ENCODE measurements at places on chromosomes 13 and 19.

DNA sequence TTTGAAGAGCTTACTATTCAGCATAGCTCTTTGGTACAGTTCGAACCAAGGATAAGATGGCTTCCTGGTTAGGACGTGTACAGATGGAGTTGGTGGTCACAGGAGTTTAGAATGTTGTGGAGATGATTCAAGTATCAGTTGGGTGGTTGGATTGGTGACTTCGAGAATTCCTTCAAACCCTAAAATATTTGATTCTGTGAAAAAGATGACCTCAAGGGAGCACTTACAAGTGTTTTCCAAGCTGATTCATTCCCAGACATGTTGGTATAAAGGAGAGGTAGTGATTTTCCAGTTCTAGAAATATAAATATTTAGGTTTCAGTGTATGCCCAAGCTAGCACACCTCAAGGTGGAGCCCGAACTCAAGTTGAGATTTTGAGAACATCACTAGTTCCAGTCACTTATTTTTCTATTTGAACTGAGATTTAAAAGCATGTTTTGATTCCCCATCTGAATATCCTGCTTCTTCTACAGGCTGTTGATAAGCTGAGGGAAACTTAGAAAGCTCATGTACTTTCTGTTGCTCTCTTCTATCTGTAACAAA lies 306.1 kb downstream of the DCT start:
- DNase-seq = no peak

GRCh38 chr13:97243915-97244781 lies 22.0 kb downstream of the MBNL2 start:
- no peak for DNase-seq

DNA sequence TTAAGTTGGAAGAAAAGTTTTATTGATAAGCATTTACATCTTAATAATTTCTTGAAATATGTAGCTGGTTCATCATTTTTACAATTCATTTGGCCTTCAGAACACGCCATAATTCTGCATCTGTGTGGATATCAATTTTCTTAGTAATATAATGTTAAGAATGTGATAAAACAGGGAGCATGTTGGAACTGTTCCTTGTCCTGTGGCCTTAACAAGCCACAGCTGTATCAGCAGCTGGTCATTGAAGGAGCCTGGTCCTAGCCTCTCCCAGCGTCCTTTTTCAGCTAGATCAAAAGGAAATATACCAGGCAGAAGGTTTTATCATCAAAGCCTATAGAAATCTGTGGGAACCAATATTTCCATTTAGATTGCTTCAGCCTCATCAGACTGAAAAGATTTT lies 421.8 kb downstream of the SPRY2 start:
- no peak for DNase-seq

DNA sequence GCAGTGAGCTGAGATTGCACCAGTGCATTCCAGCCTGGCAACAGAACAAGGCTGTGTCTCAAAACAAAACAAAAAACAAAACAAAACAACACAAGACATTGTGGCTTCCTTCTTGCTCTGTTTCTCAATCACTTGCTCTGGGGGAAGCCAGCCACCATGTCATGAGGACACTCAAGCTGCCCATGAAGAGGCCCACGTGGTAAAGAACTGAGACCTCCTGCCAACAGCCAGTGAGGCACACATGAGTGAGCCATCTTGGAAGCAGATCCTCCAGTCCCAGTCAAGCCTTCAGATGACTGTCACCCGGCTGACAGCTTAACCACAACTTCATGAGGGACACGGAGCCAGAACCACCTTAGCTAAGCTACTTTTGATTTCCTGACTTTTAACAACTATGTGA lies 25.2 kb downstream of the CPT1C start:
- no peak for DNase-seq

DNA sequence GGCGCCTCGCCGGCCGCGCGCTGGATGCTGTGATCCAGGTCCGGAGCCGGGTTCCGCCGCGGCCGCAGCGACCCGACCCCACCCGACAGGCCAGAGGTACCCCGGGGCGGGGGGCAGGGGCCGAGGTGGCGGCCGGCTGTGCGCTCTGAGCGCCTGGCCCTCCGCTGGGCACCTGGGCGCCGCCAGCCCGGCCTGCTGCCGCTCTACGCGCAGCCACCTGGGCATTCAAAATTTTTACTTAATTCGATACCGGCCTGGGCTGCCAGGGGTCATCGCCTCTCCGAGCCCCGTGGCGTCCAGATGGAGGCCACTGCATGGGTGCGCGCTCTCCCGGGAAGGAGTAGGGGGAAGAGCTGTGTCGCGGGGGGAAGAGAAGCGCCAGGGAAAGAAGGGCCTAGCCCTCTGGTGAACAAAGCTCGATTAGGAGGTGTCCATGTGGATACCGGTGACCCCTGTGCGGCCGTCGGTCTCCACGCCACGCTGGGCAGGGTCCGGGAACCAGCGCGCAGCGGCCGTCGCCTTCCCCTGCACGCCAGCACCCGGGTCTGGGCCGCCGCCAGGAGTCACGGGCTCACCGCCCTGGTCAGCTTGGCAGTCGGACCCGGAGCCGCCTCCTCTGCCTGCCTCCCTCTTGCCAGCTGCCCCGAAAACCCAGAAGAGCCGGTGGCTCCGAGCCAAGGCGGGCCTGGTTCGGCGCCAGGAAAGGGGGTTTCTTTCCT lies 666 bp downstream of the BIVM start:
- no peak for DNase-seq

DNA sequence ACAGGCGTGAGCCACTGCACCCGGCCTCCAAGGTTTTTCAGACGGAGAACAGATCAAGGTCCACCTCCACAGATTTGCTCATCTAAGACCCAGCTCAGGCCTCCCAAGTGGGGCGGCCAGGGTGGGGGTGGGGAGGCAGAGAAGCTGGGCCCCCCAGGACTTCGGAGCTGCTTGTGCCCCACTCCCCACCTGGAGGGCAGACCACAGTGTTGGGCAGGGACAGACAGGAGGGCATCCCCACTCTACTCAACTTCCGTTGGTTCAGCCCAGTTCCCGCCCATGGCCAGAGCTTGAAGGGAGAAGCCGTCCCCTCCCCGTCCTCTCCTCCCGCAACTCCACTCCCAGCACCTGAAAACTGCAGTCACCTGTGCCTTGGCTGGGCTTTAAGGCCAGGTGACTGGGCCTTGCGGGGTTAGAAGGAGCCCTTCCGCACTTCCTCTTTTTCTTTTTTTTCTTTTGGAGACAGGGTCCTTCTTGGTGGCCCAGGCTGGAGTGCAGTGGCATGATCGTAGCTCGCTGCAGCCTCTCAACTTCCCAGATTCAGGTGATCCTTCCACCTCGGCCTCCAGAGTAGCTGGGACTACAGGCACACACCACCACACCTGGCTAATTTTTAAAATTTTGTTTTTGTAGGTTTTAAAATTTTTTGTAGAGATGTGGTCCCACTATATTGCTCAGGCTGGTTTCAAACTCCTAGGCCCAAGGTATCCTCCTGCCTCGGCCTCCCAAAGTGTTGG lies 734 bp upstream of the LRRC8E start:
- no peak for DNase-seq

- no peak for DNase-seq
Measured at GRCh38 chr13:59120297-59120843, 1043.4 kb downstream of the DIAPH3 start.

DNA sequence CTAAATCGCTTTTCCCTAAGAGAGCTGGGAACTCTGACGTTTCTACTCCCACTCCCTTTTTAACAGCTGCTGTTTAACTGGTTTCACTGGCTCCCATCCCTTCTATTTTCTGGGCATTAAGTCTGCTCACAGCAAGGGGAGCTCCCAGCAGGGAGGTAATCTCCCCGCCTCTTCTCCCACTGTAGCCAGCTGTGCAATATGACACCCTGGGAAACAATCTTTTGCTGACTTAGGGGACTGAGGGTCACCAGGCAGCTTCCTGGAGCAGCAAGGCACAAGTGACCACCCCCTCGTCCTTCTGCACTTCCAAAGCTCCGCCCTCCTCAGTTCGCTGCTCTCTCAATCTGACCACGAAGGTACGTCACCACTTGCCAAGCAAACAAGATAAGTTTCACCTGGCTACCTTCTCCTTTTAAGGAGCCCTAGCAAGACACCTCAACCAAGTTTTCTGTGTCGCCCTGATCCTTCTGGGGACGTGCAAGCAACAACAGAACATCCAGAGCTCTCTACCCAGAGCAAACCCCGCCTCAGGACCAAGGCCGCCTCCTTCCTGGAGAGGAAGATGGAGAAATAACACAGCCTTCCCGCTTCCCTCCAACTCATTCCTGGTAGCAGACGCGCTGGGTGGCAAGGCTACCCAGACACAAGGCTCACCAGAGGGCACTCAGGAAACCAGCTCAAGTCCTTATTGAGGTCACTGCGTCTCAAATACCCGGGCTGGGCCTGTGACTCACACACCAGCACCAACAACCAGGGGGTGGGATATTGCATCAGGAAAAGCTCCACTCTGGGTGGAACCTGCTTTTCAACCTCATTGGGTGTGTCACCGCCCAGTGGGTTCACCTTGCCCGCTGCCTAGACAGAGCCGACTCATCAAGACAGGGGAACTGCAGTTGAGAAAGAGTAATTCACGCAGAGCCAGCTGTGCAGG lies 92.4 kb downstream of the STK24 start:
- DNase-seq = peak; percentile 78

GRCh38 chr13:26539738-26540292 lies 17.7 kb upstream of the WASF3 start:
- DNase-seq = no peak

DNA sequence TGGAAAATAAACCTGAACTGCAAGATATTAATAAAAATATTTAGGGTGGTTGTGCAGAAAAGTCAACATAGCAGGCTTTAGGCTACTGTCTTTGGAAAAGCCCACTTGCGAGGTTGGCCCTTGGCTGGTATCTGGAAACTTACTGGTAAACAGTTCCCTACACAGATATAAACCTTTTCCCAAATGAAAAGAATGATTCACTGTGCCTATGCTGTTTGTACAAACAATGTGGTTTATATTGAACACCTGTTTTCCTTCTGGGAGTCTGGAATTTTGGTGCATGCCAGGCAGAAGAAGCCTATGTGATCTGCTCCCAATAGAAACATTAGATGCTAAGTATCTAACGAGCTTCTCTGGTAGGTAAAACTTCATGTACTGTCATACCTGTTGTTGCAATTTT lies 29.7 kb upstream of the SOHLH2 start:
- no peak for DNase-seq

DNA sequence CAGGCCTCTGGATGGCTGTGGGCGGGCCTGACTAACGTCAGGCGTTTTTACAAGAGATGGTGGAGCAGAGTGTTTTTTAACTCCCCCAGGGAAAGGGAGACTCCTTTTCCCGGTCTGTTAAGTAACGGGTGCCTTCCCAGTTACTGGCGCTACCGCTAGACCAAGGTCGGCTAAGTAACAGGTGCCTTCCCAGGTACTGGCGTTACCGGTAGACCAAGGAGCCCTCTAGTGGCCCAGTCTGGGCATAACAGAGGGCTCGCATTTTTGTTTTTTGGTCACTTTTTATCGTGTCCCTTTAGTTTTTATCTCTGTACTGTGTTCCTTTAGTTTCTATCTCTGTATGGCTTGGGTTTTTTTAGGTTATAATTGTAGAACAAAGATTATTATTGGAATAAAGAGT lies 10.0 kb downstream of the ZNF383 start:
- DNase-seq = no peak

DNA sequence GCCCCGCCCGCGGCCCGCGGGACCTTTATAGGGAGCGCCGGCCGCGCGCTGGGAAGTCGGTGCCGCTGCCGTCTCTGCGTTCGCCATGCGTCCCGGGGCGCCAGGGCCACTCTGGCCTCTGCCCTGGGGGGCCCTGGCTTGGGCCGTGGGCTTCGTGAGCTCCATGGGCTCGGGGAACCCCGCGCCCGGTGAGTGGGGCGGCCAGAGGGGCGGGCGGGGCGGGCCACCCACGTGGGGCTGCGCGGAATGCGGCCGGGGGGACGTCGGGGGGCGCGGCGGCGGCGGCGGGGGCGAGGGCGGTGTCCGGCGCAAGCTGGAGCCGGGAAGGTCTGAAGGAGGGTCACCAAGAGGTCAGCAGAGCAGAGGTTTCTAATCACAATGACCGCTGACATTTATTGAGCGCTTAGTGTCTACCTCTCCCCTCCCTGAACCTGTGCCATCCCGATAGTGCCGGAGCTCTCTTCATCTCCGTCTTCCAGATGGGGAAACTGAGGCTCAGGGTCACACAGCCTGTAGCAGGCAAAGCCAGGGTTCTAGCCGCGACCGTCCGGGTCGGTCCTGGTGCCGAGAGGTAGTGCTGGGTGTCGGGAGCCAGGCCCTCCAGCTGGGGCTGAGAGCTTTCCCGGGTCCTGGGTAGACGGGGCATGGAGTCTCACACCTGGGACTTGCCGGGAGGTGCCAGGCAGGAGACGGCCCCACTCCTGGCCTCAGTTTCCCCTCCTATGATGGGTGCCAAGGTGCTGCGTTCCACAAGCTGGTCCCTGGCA lies at the start of gene FSTL3:
Gene FSTL3 (plus strand): TSS at position 54 of the 767 bp plus-strand sequence. CDS start 32 bp downstream, at position 86.
- no peak for DNase-seq

- DNase-seq = no peak
Measured at GRCh38 chr13:99982731-99983498, 1.3 kb downstream of the ZIC2 start.

- no peak for DNase-seq
Measured at GRCh38 chr19:52891336-52891735, 6.1 kb downstream of the ZNF320 start.

GRCh38 chr19:15123031-15123890 lies 16.1 kb downstream of the SYDE1 start:
- DNase-seq = no peak

GRCh38 chr13:47603365-47603764 lies 397.7 kb downstream of the SUCLA2 start:
- no peak for DNase-seq

DNA sequence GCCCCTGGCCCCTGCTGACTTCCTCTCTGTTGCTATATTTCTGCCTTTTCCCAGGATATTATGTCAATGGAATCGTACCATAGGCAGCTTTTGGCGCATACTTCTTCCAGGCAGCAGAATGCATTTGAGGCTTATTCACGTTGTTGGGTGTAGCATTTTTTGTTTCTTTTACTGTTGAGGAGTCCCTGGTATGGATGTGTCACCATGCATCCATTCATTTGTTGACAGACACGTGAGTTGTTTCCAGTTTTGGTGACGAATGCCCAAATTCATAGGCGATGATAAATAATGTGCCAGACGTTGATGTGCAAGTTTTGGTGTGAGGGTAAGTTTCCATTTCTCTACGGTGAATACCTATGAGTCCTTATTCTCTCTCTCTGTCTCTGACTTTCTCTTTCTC lies 5.0 kb downstream of the NFILZ start:
- no peak for DNase-seq

GRCh38 chr19:47096100-47096704 lies 17.4 kb downstream of the ZC3H4 start:
- DNase-seq = no peak

- no peak for DNase-seq
Measured at GRCh38 chr13:108033800-108034707, 181.3 kb downstream of the LIG4 start.

- DNase-seq = no peak
Measured at GRCh38 chr19:33343859-33344572, 29.5 kb upstream of the CEBPG start.

- peak; percentile 73 for DNase-seq
Measured at GRCh38 chr19:34480971-34481841, at the start of gene WTIP. WTIP (plus strand) TSS chr19:34481758; CDS start chr19:34481975, 217 bp downstream.

- DNase-seq = no peak
Measured at GRCh38 chr13:111119966-111120365, 4.9 kb downstream of the ARHGEF7 start.

GRCh38 chr13:28052945-28053344 lies 47.4 kb downstream of the FLT3 start:
- DNase-seq = no peak

Data from pulmonary artery endothelial cell (primary cell).